ENCODE measurements at places on chromosomes 3 and 15. TPM values are rescaled to one million over a fixed set of nuclear protein-coding genes. Genes with fewer than 3 reads are reported as not detected.

Gene CACNA2D3
- 1.2 TPM for total RNA-seq

Gene GHSR
- total RNA-seq = not detected

Gene CCK
- not detected for total RNA-seq

Gene TAMM41
- total RNA-seq = 9.4 TPM

Gene CIB2
- total RNA-seq = 1.1 TPM

Gene RHOV
- total RNA-seq = 94.0 TPM

Gene ANKRD34C
- total RNA-seq = not detected

Gene WDR6
- total RNA-seq = 78.0 TPM

Gene IGSF10
- total RNA-seq = 0.45 TPM

Gene LRRC2
- not detected for total RNA-seq

Gene DVL3
- total RNA-seq = 35.1 TPM

Gene XRN1
- total RNA-seq = 26.1 TPM

Gene ZBED2
- total RNA-seq = 6.6 TPM

Gene TRIM42
- not detected for total RNA-seq

Gene CTDSPL2
- total RNA-seq = 23.4 TPM

Gene PAQR9
- total RNA-seq = not detected

Gene ZNF280D
- total RNA-seq = 15.4 TPM

Gene CHST2
- 0.76 TPM for total RNA-seq

Gene NTRK3
- 0.80 TPM for total RNA-seq

Gene PPP1R2
- total RNA-seq = 54.6 TPM

Gene OR5K2
- not detected for total RNA-seq

Gene PARP15
- total RNA-seq = 0.75 TPM

Gene SKOR1
- total RNA-seq = 0.18 TPM

Gene TFG
- total RNA-seq = 104 TPM

Gene NRG4
- 0.83 TPM for total RNA-seq

Gene GOLGA8B
- 3.4 TPM for total RNA-seq

Gene BNC1
- total RNA-seq = 21.2 TPM

Gene ESYT3
- 0.57 TPM for total RNA-seq

Gene RASGRF1
- total RNA-seq = not detected

Gene HIGD2B
- total RNA-seq = not detected

Gene MYZAP
- total RNA-seq = 36.0 TPM

Gene ECT2
- total RNA-seq = 7.7 TPM

Gene CEP63
- 14.5 TPM for total RNA-seq

Gene CLDN11
- total RNA-seq = 5.5 TPM

Gene SERPINI2
- not detected for total RNA-seq

Gene TRH
- not detected for total RNA-seq

Gene TGM5
- 6.7 TPM for total RNA-seq

Gene C3orf38
- 15.8 TPM for total RNA-seq

Gene GOLGA8N
- total RNA-seq = 2.6 TPM

Gene XYLB
- total RNA-seq = 2.5 TPM

Gene NR2E3
- total RNA-seq = 0.35 TPM

Gene MCTP2
- total RNA-seq = 11.2 TPM

Gene C2CD4B
- 0.42 TPM for total RNA-seq

Gene ETV5
- 1.7 TPM for total RNA-seq

Gene ISLR
- total RNA-seq = 2.9 TPM

Gene WDR93
- not detected for total RNA-seq

Gene SLC51A
- not detected for total RNA-seq

Gene PLCH1
- 0.26 TPM for total RNA-seq

Gene GNAI2
- 42.1 TPM for total RNA-seq

Gene KLF15
- total RNA-seq = 43.1 TPM

Gene ALPK3
- 4.2 TPM for total RNA-seq

Gene ACAD9
- total RNA-seq = 42.7 TPM

Gene CLDN16
- 0.38 TPM for total RNA-seq

Gene POLR2H
- total RNA-seq = 50.7 TPM

Gene ATP10A
- total RNA-seq = 1.5 TPM

Measured in esophagus squamous epithelium (tissue), 5 donors.